ENCODE measurements at places on chromosomes 5 and 9. TPM values are rescaled to one million over a fixed set of nuclear protein-coding genes. Genes with fewer than 3 reads are reported as not detected.

DNA sequence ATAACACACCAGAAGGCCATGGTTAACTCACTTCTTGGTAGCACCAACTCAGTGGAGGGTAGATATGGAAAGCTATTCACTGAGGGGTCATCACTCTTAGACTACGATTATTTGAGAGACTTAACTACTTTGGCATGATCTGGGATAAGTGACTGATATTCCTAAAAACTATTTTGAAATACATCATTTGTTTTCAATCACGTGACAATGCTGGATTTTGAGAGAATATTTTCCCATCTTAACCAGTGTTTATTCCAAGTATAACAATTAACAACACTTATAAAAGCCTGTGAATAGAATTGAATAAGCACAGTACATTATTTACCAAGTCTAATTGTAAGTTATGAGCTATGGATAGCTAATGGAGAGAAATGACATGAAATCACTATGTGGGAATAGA is 22.4 kb upstream of the CYLC2 start:
- no peak for DNase-seq

The OTP gene
- total RNA-seq, result not detected

DNA sequence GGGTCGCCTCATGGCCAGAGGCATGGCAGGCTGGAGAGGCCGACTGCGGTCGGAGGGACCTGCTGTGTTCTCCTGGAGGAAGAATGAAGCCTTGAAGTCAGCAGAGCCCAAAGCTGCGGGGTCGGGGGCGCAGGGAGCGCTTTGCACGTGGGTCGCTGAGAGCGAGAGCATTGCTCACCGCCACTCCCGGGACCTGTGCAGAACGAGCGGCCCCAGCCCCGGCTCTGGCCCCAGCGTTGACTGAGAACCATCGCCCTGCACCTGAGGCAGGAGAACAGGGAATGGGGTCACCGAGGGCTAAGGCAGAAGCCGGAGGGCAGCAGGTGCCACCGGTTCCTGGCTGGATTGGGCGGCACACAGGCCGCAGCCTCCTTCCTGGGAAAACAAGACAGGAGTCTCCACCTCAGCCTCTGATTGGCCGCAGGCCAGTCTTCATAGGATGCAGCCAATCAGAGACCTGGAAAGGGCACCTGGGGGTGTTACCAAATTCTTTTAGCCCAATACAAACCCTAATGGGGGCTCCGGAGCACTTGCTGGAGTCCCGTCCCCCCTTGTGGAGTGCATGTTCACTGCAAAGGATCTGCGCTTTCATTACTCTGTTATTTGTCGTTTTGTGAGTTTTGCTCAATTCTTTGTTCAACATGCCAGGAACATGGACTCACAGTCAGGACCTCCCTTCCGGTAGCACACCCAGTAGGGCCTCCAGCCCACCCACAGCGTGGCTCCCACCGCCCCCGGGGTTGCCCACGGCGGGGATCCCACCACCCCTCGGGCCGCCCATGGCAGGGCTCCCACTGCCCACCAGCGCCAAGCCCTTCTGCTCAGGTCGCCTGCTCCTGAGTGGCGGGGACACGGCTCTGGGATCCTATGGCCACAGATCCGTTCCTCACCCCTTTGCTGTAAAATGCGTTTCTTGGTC is 24.7 kb upstream of the SLC6A19 start:
- DNase-seq, result no peak

The RC3H2 gene
- 38.6 TPM for total RNA-seq

The CARD9 gene
- total RNA-seq, result 1.3 TPM

The ADAMTSL2 gene
- 1.2 TPM for total RNA-seq

The HMHB1 gene
- total RNA-seq, result not detected

DNA sequence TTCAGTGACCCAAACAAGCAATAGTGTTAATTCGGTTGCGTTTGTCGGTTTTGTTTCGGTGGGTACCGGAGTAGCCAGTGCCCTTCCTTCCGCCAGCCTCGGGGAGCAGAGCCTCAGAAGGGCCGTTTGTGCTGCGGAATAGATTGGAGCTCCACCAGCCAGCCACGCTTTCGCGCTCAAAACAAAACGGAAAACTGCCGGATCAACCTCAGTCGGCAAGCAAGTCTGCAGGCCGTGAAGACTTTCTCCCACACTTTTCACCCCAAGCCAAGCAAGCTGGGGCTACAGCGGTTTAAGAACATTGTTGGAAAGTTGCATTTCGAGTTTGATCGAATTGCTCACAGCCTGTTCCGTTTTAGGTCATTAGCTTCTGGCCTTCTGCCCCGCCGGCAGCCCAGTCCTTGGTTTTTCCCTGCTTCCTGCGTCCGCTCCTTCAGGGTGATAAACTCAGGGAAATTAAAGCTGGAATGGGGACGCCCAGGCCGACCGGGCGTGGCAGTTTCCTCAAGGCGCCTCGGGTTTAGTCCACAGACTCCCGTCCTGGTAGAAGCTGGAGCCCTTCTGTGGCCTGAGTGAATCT is 803 bp upstream of the CCNO start:
- no peak for DNase-seq

The CBY3 gene
- not detected for total RNA-seq

The ACO1 gene
- 9.9 TPM for total RNA-seq

- DNase-seq, result no peak
Observed at GRCh38 chr5:128764601-128765310, 200.5 kb upstream of the SLC27A6 start.

Data from activated naive CD4-positive, alpha-beta T cell treated with anti-CD3 and anti-CD28 coated beads, Interleukin-2, amount 50 U/mL, for 72 hours (primary cell).